ENCODE measurements at places on chromosomes 1 and 21.

DNA sequence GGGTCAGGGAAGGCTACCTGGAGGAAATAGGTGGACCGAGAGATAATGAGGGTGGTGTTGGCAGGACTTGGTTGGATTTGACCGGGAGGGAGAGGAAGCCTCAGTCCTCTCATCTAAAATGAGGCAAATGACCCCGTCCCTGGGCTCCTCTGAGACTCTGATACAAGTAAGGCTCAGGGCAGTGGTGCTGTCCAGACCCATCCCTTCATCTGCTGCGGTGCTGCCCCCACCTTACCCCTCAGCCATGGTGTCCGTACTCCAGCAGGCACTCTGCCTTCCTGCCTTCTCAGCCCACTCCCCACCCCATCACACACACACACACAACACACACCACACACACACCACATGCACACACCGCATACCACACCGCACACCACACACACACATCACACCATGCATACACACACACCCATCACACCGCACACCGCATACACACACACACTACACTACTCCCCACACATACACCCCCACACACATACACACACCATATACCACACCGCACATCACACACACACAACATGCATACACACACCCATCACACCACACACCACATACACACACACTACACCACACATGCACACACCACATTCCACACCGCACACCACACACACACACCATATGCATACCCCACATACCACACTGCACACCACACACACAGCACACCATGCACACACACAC is 29.4 kb upstream of the SLC26A9 start:
- DNase-seq = no peak

DNA sequence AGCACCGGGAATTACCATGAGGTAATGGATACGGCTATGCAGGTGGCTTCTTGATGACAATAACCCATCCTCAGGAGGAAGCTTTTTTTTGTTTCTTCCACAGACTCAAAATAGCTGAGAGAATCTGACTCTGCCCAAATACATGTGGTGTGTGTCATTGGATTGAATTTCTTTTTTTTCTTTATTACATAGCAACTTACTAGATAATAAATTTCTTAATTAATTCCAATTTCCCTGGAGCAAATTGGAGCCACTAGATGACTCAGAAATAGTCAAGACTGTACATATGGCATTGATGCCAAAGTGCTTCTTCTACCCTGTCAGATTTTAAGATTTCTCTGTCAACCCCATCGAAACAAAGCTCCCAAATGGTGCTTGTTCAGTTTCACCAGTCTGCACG is 42.7 kb downstream of the L1TD1 start:
- no peak for DNase-seq

- no peak for DNase-seq
Observed at GRCh38 chr1:38114241-38115026, 67.8 kb upstream of the POU3F1 start.

DNA sequence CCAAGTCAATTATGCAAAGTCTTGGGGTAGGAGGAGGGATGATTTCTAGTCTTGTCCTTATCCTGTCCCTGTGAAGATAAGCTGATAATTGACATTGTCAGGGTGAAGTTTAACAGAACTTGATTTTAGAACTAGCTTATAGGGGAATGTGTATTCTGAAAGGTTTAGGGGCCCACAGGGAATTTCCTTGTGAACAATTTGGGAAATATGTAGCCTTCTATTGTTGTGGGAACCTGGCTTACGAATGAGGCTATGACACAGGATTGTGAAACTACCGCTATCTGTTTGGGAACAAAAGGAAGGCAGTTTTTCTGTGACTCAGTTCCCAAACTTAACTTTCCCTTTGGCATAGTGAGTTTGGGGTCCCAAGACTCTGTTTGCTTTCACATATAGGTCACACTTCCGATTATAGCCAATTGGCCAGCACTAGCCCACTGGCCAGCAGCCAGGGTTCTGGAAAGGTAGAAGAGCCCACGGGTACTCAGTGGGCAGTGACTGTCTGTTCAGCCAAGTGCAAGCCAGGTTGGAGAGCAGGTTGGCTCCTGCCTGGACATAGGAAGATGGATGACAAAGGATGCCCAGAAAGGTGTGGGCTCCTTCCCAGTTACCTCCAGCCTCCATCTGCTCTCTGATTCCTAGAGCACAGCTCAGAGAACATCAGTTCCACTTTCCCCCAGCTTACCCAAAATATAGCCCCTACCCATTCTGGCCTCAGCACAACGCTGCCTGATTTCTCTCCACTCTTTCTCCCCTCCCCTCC is 35.5 kb downstream of the H3-3A start:
- DNase-seq = no peak

GRCh38 chr1:84972377-84972987 is 24.4 kb downstream of the MCOLN2 start:
- no peak for DNase-seq

DNA sequence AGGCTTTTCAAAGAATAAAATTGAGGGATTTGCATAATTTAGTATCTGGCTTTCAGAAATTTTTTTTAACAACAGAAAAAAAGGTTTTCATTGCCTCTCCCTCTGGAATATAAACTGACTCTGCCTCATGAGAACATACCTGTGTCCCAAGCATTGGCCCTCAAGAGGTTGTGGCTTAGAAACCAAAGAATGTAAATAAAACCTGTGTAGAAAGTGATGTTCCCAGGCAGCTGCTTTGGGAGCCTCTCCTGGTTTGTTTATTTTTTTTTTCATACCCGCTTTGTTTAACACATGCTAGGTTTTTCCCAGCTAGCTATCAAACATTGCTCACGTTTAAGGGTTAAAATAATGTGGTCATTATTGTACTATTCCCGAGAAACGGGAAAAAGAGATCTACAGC is 40.5 kb upstream of the IFNAR2 start:
- no peak for DNase-seq

GRCh38 chr1:164033782-164034181 is 525.2 kb upstream of the PBX1 start:
- no peak for DNase-seq

- peak; percentile 27 for DNase-seq
Observed at GRCh38 chr1:224183591-224184312, 712 bp downstream of the DEGS1 start.

DNA sequence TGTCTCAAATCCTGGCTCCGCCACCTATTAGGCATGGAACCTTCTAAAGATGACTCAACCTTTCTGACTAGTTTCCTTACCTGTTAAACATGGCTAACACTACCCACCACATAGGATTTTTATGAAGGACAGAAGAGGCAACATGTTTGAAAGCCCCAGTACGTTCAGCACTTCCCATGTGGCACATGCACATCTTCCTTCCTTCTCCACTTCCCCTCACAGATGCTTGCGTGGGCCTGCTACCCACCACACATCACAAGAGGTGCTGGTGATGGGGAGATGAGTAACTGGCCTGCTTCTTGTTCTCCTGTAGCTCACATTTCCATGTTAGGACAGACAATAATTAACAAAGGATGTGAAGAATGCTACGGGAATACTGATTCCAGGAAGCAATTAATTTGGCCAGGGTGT is 7.1 kb downstream of the ZBTB21 start:
- no peak for DNase-seq

GRCh38 chr21:41760411-41760810 is 6.4 kb downstream of the RIPK4 start:
- no peak for DNase-seq

GRCh38 chr1:204859861-204860267 is 10.8 kb upstream of the NFASC start:
- no peak for DNase-seq

Measured in stimulated activated CD8-positive, alpha-beta memory T cell treated with anti-CD3 and anti-CD28 coated beads, Interleukin-4, amount 100 ng/mL, for 1 hour (primary cell).